ENCODE measurements at places on chromosomes 5 and 9.

- peak; percentile 19 for DNase-seq
These were observed 13.2 kb downstream of the GZMK start for GRCh38 chr5:55037046-55037771.

GRCh38 chr5:150658699-150659265, 2.3 kb upstream of the MYOZ3 start:
- no peak for DNase-seq

DNA sequence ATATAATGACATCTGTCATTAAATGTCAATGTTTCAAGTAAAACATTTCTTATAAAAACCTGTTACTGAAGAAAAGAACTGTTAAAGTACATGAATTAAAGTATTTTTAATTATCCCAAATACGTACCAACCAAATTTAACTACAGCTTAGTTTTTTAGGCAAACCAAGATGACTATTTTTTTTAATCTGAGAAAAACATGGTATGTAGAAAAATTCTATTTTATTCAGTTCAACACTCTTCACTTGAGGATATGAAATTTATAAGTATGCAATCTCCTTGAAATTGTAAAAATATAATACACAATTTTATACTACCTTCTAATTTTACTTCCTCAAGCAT, 75.3 kb upstream of the IFNE start:
- no peak for DNase-seq

GRCh38 chr5:61575103-61575502, 243.0 kb downstream of the ZSWIM6 start:
- DNase-seq, result no peak

- DNase-seq, result no peak
These were observed 51.0 kb downstream of the TMEM245 start for GRCh38 chr9:109068764-109069163.

GRCh38 chr5:167889276-167889675, 402.2 kb upstream of the WWC1 start:
- no peak for DNase-seq

DNA sequence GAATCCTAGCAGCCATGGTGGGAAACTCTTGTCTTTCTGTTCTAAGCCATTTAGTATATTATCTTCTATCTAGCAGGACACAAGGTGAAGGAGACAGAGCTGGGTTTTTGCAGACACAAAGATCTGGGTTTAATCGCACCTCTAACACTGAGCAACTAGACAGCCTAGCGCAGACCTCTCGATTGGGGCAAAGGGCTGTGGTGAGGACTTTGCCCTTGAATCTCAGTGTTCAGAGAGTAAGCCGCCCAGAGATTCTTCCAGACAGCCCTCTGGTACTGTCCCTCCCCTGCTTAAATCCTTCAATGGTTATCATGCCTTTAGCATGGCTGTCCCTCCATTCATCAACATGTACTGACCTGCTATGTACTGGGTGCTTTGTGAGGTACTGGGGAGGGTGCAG, 128.1 kb downstream of the CRB2 start:
- DNase-seq, result no peak

GRCh38 chr9:7533376-7534090, 266.0 kb downstream of the DMAC1 start:
- no peak for DNase-seq

- no peak for DNase-seq
These were observed 52.8 kb downstream of the ATP10B start for GRCh38 chr5:160799184-160799583.

Data from stimulated activated CD8-positive, alpha-beta memory T cell treated with anti-CD3 and anti-CD28 coated beads, Interleukin-4, amount 100 ng/mL, for 4 hours (primary cell).